ENCODE measurements at places on chromosomes 16 and 17. TPM values are rescaled to one million over a fixed set of nuclear protein-coding genes. Genes with fewer than 3 reads are reported as not detected.
A peak's percentile ranks its signal among the peaks of the same experiment; 100 is the strongest.

DNA sequence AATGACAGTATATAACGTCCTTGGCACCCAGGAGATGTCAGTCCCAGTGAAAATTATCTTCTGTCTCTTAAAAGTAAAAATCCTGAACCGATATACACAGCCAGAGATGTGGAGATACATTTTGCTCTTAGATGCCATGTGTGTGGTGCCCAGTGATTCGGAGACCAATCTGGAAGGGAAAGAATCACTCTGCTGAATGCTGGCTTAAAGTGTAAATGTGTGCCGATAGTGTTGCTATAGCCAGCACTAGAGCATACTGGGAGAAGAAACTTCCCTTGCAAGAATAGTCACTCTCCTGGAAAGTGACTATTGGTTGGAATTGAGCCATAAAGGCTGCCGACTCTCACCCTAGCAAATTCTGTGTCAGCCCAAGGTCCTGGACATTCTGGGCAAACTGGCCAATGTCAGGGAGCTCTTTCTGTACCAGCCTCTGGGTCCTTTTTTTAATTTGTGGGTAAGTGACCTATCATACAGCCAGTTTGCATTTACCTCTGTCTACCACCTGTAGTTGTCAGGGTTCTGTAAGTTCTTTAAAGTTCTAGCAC, 44.2 kb upstream of the HNF1B start:
- no peak for DNase-seq

- peak; percentile 70 for DNase-seq
Observed at GRCh38 chr16:57470711-57471110, 8.2 kb downstream of the POLR2C start.

DNA sequence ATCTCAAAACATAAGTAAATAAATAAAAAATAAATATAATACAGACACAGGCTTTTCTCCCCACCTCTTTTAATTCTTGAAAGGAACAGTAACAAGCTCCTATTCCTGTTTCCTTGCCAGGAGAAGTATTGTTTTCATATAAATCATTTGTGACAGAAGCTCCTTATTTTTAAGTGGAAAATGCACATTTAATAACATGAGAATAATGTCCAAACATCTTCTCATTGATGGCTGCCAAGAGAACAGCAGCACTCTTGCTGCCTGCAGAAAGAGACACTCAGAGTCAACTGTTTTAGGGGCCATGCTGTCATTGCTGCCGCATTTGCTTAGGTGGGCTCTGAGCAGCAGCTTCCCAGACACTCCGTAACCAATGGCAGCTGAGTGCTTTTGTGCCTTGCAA, 580.1 kb downstream of the WWOX start:
- no peak for DNase-seq

GRCh38 chr17:67629971-67630320, 87.8 kb upstream of the NOL11 start:
- no peak for DNase-seq

- no peak for DNase-seq
Observed at GRCh38 chr17:58092797-58093385, 9.7 kb downstream of the DYNLL2 start.

GRCh38 chr17:58279016-58279711, 1.6 kb downstream of the MPO start:
- no peak for DNase-seq

DNA sequence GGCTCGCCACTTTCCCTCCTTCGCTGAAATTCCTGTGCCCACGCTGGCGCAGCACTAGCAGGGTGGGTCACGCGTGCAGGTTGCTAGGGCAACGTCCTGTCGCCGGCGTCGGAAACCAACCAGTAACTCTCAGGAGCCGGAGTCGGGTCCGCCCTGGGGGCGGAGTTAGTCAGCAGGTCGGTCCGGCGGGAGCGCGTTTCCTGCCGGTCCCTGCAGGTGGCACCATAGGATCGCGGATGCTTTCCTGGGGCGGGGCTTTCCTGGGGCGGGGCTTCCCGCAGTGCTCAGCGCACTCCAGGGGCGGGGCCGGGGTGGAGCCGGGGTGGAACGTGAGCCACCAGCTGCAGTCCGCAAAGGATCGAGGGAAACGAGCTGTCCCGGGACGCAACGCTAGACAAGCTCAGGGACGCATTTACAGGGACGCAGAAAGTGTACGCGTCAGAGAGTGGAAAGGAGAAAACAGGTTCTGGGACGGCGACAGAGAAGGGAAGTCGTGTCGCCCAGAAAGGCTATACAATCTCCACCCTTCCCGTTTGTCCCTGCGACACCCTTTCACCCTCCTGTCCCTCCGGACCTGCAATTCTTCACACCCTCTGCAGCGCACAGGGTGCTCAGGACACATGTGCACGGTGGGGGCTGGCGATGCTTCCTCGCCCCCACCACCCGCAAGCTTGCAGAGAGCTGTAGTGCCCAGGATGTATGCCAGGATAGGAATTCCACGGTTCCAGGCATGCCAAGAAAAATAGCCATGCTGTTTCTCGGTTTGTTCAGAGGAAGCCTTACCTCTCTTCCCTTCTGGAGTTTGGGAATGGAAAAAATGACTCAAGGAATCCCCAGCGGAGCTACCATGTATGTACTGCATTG, 12.3 kb downstream of the COPZ2 start:
- DNase-seq: peak; percentile 99

- no peak for DNase-seq
Observed at GRCh38 chr17:28182559-28182958, 136.4 kb upstream of the TMEM97 start.

STX1B gene
- 2.8 TPM for total RNA-seq

DNA sequence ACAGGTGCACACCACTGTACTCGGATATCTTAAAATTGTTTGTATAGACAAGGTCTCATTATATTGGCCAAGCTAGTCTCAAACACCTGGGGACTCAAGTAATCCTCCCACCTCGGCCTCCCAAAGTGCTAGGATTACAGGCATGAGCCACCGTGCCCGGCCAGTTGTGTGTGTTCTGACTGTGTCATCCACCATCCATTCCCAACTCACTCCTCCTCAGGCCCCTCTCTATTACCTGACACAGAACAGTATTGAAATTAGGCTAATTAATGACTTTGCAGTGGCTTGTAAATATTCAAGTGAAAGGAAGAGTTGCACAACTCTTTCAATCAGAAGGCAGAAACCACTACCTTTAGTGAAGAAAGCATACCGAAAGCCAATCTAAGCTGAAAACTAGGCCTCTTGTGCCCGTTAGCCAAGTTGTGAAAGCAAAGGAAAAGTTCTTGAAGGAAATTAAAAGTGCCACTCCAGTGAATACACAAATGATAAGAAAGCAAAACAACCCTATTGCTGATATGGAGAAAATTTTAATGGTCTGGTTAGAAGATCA, 28.7 kb downstream of the GOSR1 start:
- no peak for DNase-seq

RNF222 gene
- total RNA-seq: not detected

KREMEN2 gene
- total RNA-seq: 0.22 TPM

DNA sequence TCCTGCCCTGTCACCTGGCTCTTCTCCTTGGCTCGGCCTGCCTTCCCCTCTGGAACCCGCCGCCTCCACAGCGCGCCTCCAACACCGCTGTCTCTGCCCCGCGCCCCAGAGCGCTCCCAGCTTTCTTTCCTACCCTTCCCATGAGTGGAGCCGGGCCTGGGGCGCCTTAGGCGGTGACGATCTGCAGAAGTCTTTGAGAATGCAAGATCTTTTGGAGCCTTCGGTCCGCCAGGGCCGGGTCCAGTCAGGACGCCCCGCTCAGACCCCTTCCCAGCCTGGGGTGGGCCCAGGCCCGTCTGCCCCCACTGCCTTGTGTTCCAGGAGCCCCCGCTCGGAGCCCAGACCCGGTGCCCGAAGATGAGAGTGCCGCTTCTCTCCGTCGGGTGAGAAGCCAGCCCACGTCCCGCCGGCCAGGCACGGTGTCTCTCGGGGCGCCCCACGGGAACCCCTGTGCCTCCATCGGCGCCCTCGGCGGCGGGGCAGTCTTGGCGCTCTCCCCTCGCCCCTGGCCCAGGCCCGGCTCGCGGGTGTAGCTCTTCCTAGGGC, 40.0 kb downstream of the MRM1 start:
- DNase-seq: no peak

CHST6 gene
- total RNA-seq: 1.8 TPM

CSH2 gene
- total RNA-seq: not detected

DNA sequence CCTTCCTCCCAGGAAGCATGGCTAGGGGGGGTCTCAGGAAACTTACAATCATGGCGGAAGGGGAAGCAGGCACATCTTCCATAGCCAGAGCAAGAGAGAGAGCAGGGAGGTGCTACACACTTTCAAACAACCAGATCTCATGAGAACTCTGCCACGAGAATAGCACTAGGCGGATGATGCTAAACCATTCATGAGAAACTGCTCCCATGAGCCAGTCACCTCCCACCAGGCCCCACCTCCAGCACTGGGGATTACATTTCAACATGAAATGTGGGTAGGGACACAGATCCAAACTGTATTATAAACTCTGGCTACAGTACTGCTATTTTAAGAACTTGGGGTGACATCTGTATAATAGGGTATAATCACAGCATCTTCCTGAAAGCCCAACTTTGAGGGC, 83.1 kb upstream of the CACNG5 start:
- no peak for DNase-seq

DNA sequence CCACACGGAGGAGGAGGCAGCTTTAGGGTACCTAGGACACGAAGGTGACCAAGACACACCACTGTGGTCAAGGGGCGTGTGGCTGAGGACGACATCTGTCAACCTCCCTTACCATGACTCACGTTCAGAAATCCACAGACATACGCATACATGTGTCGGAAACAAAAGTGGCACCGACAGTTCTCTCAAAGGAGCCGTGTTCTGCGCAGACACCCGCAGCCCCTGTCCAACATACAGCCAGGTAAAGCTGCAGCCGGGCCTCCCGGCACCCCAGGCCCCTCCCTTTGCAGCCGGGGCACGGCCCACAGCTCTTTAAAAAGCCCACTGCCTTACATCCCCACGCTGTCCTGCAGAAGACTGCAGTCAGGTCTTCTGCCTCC, 40.5 kb upstream of the KLHDC4 start:
- DNase-seq: no peak

GRCh38 chr17:1552932-1553331, 9.7 kb downstream of the PITPNA start:
- DNase-seq: no peak

MON1B gene
- 83.8 TPM for total RNA-seq

GRCh38 chr17:50944054-50944901, 78.1 kb upstream of the TOB1 start:
- DNase-seq: peak; percentile 96

GRCh38 chr17:19317359-19318095, 45.0 kb downstream of the B9D1 start:
- peak; percentile 89 for DNase-seq

KRTAP4-3 gene
- not detected for total RNA-seq

GRCh38 chr17:36824678-36825101, 112.6 kb upstream of the LHX1 start:
- DNase-seq: no peak

DHRS7C gene
- total RNA-seq: not detected

Measured in mucosa of descending colon (tissue), 3 donors.